ENCODE measurements at places on chromosomes 7 and 10.

DNA sequence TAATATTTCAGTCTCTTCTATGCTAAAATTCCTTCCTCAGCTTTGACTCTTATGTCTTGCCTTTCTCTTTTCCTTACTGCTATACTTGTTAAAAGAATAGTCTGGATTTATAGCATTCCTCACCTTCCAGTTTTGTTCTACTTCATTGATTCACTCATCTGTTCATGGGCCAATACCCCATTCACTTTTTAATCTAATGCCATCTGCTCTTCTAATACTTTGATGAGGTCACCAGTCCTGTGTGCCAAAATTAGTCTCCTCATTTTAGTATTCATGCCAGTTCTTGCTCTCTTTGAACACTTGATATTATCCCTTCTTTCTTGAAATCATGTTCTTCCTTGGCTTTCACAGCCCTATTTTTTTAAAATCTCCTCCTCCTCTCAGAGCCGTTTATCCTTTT, 19.3 kb downstream of the STK17A start:
- DNase-seq, result no peak

GRCh38 chr7:69864822-69865221, 266.5 kb downstream of the AUTS2 start:
- no peak for DNase-seq

- no peak for DNase-seq
Measured at GRCh38 chr10:219731-220472, 84.6 kb downstream of the ZMYND11 start.

GRCh38 chr7:93156884-93157283, 8.7 kb upstream of the SAMD9L start:
- DNase-seq, result no peak

DNA sequence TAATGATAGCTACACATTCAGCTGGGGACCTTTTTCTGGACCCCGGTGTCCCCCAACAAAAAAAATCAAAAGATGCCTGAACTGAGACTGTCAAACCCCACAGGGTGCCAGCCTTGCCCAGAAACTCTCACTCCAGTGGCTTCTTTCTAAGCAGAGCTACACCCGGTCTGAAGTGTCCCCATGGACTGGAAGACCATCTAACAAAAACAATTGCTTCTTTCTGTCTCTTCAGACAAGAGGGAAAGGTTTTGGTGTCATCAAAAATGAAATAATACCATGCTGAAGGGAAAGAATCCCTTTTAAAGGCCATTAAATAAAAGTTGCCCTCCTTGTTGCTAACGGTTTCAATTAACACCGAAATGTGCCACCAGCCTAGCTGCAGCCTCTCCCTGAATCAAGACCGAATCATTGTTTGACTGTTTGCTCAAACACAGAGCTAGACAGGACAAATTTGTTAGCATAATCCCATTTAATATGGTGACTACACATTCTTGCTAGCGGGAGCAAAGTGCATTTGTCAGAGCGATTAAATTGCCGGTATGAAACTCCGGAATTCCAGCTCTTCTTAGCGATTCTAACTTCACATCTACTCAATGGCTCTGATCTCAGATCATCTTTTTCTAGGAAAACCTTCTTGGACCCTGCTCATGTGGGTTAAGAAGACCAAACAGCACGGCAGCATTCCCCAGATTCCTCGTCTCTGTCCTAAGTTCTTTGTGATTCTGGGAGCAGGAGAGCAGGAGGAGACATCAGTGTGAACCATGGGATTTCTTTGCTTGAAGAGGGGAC, 397.5 kb upstream of the PRKCQ start:
- no peak for DNase-seq

DNA sequence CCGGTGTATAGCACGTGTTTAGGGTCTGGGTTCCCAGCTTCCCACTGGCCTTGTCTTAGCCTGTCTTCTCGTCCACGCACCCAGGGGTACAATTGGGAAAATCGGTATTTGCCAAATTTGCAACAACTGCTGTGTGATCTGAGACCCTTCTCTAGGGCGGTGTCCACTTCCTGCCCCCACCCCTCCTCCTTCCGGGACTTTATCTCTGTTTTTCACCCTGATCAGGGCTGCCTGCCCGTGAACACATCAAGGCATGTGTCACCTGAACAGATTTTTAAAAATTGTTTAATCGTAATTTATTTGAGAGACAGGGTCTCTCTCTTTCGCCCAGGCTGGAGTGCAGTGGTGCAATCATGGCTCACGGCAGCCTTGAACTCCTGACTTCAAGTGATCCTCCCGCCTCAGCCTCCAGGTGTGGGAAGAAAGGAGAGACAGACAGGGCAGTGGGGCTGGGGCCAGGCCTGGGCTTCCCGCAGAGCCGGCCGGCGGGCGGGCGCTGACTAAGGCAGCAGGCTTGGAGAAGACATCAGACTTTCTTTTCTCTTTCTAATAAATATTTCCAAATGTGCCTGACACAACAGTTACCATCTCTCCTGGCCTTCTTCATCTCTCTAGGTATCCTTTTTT, 27.5 kb downstream of the ELFN1 start:
- DNase-seq, result no peak

DNA sequence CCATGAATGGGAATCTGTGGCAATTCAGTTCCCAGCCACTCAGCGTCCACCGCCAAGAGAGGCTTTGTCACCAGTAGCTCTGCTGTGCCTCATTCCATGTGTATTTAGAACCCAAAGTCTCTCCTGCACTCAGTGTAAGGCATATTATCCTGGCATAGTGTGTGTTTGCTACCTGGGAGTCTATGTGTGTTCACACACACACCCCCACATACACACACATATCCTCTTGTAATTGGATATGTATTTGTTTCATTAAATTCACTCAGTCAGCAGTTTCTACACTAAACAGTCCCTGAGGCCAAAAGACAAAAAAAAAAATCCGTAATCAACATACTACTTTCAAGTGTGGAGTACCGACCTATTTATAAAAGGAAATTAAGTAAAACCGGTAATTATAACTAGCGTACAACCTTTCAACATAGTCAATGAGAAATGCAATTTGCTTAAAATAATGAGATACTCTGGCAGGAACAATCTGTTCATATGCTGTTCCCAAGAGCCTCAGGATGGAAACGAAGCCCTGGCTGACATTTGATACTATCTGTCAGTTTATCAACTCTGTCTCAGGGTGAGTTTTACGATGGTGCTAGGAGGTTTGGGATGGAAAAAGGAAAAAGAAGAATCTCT, 425.8 kb upstream of the CELF2 start:
- no peak for DNase-seq

DNA sequence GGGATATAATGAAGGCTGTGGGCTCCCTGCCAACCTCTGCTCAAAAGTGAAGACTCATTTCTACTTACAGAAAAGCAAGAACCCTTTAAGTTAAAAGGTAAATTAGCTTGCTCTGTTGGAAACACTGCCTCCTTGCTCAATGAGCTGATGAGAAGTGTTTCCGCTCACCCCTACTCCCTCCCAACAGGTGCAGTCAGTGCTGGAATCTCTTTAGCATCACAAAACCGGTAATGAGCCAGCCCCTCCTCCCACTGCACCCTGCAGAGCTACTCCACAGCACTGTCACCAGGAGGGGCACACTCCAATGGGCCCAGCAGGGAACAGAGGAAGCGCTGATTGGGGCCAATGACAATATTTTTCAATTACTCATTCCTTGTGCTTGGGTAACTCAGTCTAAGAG, 262.5 kb downstream of the TCERG1L start:
- no peak for DNase-seq

DNA sequence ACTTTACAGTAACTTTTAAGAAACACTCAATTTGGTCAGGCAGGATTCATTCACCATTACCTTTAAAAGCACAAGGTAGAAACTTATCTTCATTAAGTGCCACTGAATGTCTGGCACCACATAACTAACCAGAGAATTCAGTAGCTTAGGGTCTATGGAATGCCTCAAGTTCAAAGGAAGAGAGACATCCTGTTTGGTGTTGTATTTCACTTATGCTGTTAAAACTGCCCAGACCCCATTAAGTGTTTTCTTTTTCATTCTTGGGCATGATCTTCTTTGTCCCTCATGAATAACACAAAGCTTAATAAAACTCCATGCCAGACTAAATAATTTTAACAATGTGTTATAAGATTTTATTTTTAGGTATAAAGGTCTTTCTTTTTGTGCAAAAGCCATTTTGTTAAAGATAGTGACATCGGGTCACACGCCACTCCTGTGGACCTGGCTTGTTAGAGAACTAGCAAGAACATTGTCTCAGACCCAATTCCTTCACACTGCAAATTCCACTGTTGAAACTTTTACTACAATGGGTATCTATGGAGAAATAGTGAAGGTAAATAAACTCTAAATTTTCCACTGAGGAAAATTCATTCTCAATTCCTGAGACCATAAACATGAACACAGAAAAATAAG, 221.0 kb downstream of the TWIST1 start:
- DNase-seq, result no peak

DNA sequence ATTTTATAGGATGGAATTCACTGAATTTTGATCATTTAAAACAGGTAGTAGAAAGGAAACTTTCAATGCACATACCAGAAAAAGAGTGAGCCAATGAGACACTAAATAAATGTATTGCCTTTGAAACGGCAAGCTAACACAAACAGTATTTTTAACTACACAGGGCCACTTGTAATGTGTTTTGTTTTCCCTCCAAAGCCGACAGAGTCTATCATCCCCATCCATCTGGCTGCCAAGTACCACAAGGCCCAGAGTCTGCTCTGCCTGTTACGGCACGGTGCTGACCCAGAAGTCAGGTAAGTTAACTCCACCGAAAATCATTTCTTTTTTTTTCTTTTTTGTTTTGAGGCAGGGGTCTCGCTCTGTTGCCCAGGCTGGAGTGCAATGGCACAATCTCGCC, 1.5 kb downstream of the ANKRD61 start:
- DNase-seq, result no peak

GRCh38 chr10:78859266-78859665, 209.5 kb upstream of the ZMIZ1 start:
- no peak for DNase-seq

DNA sequence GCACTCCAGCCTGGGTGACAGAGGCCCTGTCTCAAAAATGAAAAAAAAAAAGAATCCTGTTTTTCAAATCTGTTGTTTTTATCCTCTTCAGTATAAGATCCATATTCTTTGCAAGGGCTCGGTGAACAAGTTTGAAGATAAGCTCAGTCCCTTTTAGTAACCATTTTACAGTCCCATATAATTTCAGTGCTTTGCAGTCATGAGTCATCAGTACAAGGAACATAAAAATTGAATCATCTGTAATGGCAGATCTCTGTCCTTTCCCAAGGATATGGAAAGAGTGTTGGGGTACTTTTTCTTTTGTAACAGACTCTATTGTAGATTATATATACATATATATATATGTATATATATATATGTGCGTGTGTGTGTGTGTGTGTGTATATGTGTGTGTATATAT, 52.2 kb upstream of the ZPBP start:
- DNase-seq, result no peak

DNA sequence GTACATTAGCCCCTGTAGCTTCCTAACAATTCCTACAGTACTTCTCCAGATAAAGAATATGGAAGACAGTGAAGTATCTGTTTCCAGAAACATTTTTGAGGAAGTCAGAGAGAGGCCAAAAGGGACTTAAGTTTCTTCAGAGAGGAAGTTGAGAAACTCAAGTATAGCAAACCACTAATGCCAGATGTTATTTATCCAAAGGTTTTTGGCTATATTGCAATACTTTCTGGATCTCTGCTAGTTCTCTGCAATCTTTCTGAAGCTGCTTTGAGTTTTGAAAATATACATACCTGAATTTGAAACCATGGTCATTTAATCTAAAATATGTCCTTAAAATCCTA, 64.7 kb downstream of the BICC1 start:
- no peak for DNase-seq

GRCh38 chr7:47652591-47652990, 70.7 kb upstream of the TNS3 start:
- no peak for DNase-seq

DNA sequence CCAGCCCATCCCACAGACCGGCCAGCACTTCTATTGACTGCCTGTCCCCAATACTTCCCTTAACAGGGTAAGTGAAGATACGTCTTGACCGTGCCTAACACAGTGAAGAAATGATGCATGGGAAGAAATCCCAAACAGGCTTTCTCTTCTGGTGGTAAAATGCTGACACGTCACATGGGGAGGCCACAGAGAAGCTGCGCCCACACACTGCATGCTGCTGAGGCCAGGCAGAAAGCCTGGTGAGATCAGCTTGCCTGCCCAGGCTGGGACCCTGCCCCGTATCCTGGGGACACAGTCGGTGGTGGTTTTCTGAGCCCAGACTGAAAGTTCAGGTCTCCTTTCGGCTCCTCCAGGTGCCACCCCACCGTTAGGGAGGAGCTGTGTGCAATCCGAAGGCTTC, 356.3 kb upstream of the MGMT start:
- DNase-seq, result no peak

- no peak for DNase-seq
Measured at GRCh38 chr10:22832066-22832602, 95.7 kb upstream of the ARMC3 start.

DNA sequence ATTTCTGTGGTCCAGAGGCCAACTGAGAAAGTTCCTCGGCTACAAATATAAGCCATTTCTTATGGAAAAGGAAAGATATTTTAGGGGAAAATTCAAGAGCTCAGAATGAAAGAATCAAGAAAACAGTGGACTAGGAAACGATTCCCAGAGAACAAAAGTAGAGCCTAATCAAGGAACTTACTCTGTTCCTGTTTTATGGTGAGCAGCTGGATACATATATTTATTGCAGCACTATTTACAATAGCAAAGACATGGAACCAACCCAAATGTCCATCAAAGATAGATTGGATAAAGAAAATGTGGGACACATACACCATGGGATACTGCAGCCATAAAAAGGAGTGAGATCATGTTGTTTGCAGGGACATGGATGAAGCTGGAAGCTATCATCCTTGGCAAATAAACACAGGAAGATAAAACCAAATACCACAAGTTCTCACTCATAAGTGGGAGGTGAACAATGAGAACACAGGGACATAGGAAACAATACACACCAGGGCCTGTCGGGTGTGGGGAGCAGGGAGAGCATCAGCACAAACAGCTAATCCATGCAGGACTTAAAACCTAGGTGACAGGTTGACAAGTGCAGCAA, 298.7 kb downstream of the THSD7A start:
- no peak for DNase-seq

- DNase-seq, result no peak
Measured at GRCh38 chr7:159092701-159093121, 52.0 kb downstream of the VIPR2 start.

- DNase-seq, result no peak
Measured at GRCh38 chr10:20898866-20899535, 1.9 kb upstream of the NEBL start.

- no peak for DNase-seq
Measured at GRCh38 chr7:112080441-112080840, 125.8 kb downstream of the DOCK4 start.

DNA sequence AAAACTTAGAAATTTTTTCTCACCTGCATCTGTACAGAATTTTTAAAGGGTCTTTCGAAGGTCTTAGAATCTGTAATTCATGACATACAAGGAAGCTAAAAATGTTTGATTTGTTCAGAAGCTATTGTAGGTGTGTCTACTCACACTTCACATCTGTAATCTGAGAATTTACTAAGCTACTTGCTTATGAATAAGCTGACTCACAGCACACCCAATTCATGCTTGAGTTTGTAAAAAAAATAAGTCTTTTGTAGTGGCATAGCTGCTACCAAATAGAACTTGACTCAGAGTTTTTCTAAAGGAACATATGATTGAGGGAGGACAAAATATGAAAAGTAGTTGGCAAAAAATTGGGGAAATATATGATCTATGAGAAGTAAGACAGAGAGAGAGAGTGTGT, 12.7 kb upstream of the AGR2 start:
- DNase-seq, result no peak

- no peak for DNase-seq
Measured at GRCh38 chr10:85645926-85646711, 720.5 kb downstream of the GRID1 start.
